T-helper 1 cell (primary cell): ENCODE measurements at places on chromosomes 5 and 9.

GRCh38 chr9:1231998-1232919 is 182.1 kb downstream of the DMRT2 start:
- no peak for DNase-seq

- DNase-seq: no peak
These were observed 38.5 kb upstream of the MPDZ start for GRCh38 chr9:13318027-13318426.

DNA sequence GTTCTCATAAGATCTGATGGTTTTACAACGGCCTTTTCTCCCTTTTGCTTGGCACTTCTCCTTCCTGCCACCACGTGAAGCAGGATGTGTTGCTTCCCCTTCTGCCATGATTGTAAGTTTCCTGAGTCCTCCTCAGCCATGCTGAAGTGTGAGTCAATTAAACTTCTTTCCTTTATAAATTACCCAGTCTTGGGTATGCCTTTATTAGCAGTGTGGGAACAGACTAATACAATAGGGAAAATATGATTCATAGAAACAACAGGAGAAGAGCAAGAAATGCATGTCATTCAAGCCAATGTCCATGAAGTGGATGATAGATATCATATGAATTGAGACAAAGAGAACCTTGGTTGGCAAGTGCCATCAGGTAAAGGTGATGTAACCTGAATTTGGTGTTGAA is 128.3 kb upstream of the HAPLN1 start:
- no peak for DNase-seq

- DNase-seq: no peak
These were observed 181.4 kb upstream of the TBCA start for GRCh38 chr5:77957516-77957915.

GRCh38 chr9:6672118-6672517 is 26.6 kb upstream of the GLDC start:
- no peak for DNase-seq

- DNase-seq: no peak
These were observed 754.8 kb upstream of the RIOK2 start for GRCh38 chr5:97937846-97938245.

- DNase-seq: no peak
These were observed 59.1 kb downstream of the ABCA1 start for GRCh38 chr9:104868687-104869404.

DNA sequence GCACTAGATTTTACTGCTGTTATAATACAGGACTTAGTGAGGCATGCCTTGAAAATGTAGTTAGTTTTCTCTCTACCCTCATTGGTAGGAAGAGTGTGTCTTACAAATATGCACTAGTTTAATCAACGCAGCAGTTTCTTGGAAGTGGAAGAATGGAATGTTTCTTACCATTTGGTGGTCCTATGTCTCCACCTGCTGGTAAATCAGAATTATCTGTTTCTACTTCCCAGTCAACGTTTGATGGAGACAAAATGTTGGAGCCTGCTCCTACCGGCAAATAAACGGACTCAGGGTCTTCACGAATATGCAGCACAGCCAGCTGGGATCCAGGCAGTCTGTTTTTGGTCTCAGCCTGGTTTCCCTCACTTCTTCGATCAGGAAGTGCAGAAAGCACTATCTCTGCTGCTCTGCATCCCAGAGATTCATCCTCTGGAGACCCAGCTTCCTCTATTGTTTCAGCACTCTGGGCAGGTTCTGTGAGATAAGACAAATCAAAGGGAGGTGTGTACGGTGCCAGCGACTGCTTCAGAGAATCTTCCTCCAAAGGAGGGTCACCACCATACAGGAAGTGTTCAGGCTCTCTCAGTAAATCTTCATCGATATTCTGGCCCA is 59.5 kb upstream of the PCA3 start:
- DNase-seq: peak; percentile 45

DNA sequence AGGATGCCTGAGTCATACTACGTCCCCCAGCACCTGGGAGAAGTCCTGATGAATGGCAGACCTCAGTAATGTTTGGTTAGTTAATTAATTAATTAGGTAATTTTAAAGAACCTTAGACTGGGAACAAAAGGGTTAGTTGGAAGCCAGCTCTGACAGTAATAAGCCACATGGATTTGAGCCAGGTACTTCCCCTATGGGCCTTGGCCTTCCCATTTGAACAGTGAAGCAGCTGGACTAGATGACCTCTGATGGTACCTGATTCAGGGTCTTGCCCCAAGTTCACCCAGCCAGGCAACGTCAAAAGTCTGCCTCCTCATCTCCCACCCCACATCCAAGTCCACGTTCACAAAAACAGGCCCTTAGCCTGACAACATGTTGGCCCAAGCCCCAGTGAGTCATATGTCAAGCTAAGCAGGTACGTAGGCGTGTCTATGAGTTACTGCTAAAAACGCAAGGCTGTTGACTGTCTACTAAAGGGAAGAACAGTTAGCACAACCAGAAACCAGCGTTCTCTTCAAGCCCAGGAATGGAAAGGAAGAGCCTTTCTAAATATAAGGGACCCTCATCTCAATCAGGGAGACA is 303.2 kb downstream of the ACTL7B start:
- no peak for DNase-seq

- DNase-seq: no peak
These were observed 42.5 kb upstream of the SYNPO start for GRCh38 chr5:150598006-150598405.

DNA sequence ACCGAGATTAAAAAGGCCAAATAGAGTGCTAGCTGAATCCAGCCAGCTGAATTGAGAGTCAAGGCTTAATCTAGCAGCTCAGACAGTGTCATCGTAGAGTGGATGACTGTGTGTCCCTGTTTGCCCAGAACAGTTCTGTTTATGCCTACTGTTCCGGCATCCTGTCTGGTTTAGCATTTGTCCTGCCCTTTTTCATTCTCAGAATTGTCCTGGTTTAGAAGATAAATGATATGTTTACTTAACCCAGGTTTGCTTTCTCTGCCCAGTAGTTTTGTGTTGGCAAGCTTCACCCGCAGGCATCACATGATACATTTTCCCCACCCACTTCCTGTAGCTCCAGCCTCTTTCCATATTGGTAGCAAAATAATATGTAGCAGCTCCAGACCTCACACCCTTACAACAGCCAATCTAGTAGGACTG is 41.3 kb upstream of the ZSWIM6 start:
- no peak for DNase-seq

- no peak for DNase-seq
These were observed 1.2 kb downstream of the DDX41 start for GRCh38 chr5:177515580-177515979.

GRCh38 chr5:151651997-151652645 is 34.6 kb downstream of the SPARC start:
- DNase-seq: peak; percentile 69

DNA sequence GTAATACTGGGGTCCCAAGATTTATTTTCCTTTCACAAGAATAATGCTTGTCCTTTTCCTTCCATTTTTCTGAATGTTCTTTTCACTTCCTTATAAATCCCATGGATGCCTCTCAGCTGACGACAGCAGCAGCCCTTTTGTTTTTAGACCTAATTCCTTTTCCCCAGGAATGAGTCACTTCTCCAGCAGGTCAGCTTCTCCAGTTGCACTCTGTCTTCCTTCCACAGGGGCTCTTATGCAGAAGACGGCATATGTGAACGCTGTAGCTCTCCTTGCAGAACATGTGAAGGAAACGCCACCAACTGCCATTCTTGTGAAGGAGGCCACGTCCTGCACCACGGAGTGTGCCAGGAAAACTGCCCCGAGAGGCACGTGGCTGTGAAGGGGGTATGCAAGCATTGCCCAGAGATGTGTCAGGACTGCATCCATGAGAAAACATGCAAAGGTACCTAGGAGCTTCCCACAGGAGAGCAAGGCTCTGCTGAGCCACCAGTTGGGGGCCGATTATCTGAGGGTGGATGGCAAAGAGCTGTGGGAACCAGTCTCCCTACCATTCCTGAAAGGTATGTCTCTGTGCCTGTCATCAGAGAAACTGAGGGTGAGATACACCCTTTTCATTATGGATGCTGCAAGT is 72.9 kb downstream of the RFK start:
- DNase-seq: no peak

DNA sequence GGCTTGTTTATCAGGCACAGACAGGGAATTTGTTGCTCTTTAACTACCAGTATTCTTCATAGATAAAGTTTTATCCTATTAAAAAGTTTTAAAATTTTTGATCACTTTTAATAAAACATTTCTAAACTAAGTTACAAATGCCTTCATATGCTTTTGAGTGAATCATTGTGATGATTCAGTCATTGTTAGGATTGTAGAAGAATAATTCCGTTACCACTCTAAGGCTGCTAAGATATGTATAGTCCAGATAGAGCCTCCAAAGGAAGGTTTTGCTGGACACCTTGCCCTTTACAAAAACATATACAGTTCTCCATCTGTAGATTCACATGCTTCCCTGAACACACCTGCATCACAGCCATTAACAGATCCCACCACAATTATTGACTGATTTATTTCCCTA is 233.7 kb downstream of the SPOCK1 start:
- DNase-seq: no peak

DNA sequence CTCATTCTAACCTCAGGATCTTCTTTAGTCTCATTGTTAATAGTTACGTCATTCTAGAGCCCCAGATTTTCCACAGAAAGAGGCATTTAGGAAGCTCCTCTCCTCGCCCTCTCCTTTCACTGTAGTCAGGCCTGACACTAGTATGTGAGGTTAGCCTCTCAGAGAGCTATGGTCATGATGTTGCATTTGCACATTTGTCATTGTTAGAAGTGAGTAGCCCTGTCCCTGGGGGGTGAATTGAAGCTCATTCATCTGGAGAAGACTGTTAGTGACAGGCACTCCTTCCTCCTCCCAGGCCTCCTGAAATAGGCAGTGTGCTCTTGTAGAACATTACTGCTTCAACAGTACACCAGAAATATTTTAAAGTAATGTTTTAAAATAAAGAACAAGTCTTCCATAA is 26.6 kb upstream of the LRRTM2 start:
- DNase-seq: no peak

GRCh38 chr9:4020755-4021296 is 279.0 kb downstream of the GLIS3 start:
- DNase-seq: no peak

DNA sequence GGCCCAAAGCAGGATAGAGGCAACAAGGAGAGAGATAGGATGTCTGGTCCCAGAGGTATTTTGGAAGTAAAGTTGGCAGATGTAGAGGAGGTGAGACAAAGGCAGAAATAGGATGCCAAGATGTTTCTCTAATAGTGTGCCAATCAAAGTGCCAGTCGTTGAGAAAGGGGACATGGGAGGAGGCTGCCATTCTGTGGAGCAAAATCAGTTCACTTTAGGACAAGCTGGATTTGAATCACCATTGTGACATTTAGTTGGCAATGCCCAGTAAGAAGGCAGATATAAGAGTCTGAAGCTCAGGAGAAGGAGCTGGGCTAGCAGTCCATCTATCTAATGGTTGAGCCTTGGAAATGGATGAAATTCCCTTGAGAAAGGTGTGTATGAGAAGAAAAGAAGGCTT is 53.8 kb downstream of the ADRB2 start:
- no peak for DNase-seq

- DNase-seq: no peak
These were observed 18.9 kb upstream of the MEGF9 start for GRCh38 chr9:120733190-120733589.

- no peak for DNase-seq
These were observed 29.6 kb upstream of the UGCG start for GRCh38 chr9:111866976-111867375.

DNA sequence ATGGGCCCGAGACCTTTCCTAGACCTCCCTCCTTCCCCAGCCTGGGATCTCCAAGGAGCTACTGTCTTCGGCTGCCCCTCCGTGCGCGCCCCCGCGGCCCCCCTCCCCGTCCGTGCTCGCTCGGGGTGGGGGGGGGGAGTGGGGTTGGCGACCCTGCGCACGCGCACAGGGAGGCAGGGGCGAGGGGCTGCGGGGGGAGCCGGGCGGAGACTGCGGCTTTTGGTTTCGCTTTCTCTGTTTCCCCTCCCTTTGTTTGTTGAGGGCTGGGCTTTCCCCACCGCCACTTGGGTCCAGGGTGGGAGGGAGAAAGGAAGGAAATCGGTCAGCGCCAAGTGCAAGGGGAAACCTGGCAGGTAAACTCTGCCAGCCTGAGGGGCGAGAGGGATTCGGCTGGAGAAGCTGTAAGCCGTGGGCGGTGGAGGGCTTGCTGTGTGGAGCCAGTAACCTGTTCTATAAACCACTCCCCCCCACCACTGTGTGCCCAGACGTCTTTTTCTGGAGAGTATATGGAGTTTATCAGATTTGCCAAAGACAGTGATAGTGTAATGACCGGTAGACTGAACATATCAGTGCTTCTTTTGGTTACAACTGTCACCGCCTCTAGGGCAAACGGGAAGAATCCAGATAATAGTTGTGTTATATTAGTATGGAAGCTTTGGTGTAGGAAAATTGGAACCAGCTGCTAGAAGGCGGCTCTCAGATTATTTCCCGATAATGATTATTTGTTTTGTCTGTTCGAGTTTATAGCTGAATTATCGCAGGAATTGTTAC is 684 bp downstream of the DNAJA1 start:
- peak; percentile 71 for DNase-seq

DNA sequence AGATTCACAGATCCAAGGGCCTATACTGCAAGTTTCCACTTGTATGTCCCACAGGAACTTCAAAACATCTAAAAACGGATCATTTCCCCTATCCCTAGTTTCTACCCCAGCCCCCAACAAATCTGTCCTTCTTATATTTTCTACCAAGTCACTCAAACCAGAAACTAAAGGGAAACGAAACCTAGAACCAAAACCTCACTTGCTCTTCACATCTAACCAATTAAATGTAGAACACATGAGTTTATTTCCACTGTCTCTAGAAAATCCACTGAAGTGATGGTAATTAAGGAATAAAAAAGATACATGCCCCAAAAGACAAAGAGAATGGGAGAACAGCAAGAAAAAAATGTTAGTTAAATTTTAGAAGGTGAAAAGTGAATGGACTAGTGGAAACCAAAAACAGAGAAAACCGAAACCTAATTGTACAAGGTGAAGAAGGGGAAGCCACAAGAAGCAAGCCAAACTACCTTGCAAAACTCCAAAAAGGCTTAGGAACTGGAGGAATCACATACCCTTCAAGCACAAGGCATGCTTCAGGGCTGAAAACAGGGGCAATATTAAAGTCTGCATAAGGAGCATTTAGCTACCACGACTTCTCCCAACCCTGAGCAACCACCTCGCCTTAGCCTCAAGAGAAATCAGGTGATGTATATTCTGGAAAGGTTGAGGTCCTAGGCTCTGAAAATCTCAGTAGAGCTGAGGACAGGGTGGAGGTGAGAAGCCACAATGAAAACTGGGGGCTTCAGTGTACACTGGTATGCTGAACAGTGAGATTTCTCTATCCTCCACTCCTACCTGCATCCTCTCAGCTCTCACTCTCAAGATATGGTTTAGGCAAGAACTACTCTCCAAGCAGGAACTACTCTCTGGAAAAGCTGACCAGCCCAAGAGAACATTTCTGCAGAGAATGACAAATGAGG is 11.1 kb downstream of the SMU1 start:
- no peak for DNase-seq

GRCh38 chr5:57577432-57578175 is 95.0 kb upstream of the ACTBL2 start:
- DNase-seq: no peak

- DNase-seq: no peak
These were observed 222.4 kb downstream of the MAPKAP1 start for GRCh38 chr9:125484350-125485282.
